Central memory CD4-positive, alpha-beta T cell (primary cell): ENCODE measurements at places on chromosomes 7 and 10.

DNA sequence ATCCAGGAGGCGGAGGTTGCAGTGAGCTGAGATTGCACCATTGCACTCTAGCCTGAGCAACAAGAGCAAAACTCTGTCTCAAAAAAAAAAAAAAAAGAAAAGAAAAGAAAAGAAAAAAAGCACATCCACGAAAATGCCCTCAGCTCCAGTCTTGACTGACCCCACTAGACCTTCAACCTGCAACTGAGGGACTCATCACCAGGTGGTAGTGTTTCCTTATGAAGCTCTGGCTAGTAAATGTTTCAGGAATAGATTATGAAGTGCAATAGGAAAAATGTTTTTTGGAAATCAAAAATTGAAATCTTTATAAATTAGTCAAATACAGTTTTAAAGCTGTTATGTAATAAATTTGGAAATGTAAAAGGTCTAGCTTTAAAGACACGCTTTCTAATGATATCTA, 22.4 kb downstream of the TLL2 start:
- no peak for DNase-seq

DNA sequence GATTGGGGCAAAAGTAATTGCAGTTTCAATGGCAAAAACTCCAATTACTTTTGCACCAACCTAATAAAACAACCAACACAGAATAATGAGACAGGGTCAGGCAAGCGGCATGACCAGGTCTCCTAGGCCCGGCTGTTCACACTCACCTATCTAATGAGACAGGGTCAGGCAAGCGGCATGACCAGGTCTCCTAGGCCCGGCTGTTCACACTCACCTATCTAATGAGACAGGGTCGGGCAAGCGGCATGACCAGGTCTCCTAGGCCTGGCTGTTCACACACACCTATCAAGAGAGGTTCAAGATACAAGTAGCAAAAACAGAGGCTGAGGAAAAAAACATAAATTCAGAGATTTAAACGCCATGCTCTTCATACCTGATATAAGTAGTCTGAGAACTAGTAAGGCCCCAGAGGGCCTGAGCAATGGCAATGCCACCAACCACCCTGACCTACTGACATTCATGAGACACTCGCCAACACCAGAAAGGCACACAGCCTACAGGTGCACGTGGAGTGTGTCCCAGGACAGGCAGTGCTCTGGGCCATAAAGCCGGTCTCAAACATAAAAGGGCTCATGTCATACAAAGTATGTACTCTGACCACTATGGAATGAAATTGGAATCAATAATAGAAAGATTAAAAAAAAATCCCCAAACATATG, 40.6 kb upstream of the NCAPG2 start:
- DNase-seq: no peak

GRCh38 chr7:495761-496321, 23.8 kb downstream of the PDGFA start:
- DNase-seq: no peak

- DNase-seq: no peak
Measured at GRCh38 chr10:34535872-34536271, 279.2 kb downstream of the PARD3 start.

DNA sequence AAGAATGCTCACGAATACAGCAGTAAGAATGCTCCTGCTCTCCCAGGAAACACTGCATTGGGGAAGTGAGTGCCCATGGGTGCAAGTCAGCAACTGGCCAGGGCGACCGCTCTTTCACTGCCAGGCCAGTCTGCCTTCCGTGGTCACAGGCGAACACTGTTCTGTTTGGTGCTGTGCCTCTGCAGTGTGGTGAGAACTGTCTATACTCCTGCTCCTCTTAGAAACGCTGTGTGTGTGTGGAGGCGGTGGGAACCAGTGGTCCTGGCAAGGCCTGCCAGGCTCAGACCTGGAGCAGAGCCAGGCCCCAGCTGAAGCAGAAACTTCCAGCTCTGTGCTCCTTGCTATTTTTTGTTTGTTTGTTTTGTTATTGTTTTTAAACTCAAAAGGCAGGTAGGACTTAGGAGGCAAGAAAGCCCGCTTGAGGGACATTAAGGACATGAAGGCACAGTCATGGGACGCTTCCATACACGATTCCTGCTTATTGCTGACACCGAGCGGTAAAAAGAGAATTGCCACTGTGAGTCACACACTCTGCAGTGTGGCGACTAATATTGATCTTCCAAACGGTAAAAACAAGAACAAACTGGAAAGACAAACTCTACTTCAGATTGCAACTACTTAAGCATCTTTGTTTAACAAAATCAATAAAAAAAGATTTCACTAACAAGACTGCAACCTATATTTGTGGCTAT, 430.8 kb downstream of the DNAJB6 start:
- DNase-seq: no peak

DNA sequence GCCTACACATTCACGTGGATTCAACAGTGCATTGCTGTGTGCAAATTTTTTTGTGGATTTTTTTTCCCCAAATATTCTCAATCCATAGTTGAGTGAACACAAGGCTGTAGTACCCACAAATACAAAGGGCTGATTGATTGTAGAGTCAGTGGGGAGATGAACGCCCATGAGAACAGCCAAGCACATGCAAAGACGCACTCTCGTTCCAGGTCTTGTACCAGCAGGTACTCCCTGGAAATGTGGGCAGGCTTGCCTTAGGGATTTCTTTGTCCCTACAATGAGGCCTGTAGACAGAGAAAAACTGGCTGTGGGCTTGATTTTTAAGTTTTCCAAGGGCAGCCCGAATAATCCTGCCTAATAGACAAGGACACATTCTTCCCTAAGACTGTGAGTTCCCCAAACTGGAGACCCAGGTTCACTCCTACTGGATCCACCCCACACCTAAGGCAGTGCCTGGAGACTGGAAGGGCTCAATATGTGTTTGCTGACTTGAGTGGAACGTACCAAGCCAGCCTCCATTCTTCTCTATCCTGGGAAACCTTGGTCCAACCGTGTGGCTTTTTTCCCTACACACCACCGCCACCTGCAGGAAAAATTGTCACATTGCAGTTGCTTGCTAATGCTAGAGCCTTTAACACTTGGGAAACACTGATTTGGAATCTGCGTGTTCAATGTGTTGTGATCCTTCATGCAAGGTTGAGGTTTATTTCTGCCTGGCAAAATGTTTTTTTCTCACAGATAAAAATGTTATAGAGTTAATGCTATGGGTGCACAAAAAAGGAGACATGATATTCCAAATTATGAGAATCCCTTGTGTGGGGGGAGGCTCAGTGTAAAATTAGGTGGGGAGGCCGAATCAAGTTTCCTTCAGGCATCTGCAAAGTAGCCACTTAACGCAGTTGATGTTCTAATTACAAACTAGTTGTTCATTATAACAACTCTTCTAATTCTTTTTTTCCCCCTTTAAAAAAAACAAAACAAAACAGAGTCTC, 49.3 kb downstream of the PPP1R17 start:
- DNase-seq: no peak

GRCh38 chr10:118511711-118512110, 83.7 kb downstream of the PRLHR start:
- no peak for DNase-seq

DNA sequence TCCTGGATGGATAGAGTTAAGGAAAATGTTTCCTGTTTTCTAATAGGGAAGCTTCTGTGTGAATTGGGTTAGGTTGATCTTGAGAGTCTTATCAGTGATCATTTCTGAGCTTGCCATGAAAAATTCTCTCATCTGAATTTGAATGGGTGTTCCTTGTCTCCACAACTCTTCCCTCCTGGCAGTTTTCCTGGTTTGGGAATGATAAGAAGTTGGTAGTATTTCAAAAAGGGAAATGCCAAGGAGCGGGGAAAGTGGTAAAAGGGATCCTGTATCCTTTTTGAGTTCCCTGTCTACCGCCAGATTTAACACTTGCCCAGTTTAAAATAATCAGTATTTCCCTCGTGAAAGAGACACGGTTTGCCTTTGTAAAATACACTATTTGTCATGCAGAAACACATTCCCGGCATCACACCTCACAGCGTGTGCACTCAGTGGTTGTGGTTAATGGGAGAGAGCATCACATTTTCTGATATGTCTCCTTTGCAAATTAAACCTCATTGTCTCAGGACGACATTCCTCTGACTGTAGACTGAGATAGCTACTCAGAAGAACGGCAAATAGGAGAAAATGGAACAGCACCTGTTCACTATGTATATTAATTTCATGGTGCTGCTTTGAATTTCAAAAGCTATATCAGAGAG, 113.2 kb upstream of the IFRD1 start:
- no peak for DNase-seq

DNA sequence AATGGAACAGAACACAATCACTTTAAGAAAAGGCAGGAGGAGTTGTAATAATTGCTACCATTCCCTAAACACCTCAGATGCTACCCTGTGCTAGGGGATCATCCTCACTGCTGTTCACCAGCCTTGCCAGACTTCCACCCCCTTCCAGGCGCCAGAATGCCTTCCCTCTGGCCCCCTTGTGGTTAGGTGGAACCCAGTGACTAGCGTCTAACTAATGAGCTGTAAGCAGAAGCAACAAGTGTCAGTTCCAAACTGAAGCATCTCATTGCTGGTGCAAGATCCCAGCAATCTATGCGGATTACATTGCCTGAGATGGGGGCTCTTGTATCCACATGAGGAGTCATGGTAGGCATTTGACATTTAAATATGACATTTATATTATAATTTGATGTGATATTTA, 86.6 kb downstream of the FRMD4A start:
- no peak for DNase-seq

- no peak for DNase-seq
Measured at GRCh38 chr10:45080331-45080730, 79.6 kb downstream of the ZNF22 start.

GRCh38 chr7:46054915-46055314, 133.8 kb upstream of the IGFBP3 start:
- no peak for DNase-seq

- no peak for DNase-seq
Measured at GRCh38 chr10:60176925-60177324, 212.8 kb downstream of the ANK3 start.
